ENCODE measurements at places on chromosomes 1 and 21.

GRCh38 chr1:197342044-197342565 lies 74.1 kb downstream of the CRB1 start:
- DNase-seq, result no peak

DNA sequence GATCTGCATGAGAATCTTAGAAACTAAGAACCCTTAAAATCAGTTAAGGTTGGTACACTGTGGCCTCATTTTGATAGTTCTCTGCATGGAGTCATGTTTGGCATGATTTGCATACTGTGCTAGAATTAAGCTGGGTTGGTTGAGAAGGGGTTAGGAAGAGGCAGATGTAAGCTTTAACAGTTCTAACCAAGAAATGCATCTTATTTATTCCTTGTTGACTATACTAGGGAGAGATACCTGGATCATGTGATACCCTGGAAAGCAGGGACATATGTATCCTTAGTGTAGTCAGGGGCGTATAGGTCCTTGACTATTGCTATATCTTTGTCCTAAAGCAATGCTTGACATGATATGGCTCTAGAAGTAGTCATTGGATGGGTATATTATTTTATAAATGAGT lies 41.0 kb downstream of the CDC42 start:
- DNase-seq, result no peak

DNA sequence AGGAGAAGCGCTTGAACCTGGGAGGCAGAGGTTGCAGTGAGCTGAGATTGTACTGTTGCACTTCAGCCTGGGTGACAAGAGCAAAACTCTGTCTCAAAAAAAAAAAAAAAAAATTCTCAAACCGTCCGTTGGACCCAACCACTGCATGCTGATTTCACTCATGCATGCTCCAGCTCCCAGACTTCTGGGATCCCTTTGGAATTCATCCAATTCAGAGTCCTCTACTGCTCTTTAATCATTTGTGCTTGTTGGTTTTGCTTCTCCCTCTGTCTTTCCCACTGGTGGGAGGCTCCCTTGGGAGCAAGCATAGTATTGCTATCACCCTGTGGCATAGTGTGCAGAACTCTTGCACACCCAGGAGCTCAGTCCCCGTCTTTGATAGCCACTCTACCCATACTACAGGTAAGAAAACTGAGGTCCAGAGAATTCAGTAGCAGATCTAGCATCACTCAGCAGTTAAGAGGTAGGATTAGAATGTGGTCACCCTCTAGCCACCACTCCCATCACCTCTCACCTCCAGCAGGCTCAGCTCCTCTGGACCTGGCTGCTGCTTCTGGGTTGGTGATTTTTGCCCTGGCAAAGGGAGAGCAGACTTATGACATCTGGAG lies 3.1 kb upstream of the LMNA start:
- DNase-seq, result no peak

- DNase-seq, result peak; percentile 88
Measured at GRCh38 chr1:240611619-240612480, at the start of gene GREM2. Gene GREM2 (minus strand): TSS chr1:240612155. CDS start chr1:240493475, 118,680 bp downstream.

GRCh38 chr21:42191064-42191463 lies 27.9 kb upstream of the ABCG1 start:
- DNase-seq, result no peak

DNA sequence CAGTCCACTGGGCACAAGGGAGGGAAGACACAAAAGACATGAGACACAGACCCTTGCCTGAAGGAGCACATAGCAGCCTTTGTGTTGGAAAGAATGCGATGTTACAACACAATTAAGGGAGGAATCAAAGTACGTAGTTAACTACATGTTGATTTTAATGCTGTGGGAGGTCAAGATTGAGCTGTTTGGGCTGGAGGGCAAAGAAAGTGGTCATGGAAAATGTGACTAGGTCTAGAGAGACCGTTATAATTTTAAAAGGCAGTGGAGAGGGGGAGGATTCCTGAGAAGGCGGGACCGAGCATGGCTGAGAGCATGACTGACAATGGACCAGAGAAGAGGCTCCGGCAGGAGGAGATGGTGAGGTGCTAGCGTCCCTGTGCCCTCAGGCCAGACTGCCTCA lies 111.8 kb upstream of the ATP1A1 start:
- no peak for DNase-seq
